Fibroblast of gingiva (primary cell): ENCODE measurements at places on chromosomes 4 and X.

- no peak for DNase-seq
These were observed 1217.0 kb upstream of the PRKX start for GRCh38 chrX:4930426-4930825.

DNA sequence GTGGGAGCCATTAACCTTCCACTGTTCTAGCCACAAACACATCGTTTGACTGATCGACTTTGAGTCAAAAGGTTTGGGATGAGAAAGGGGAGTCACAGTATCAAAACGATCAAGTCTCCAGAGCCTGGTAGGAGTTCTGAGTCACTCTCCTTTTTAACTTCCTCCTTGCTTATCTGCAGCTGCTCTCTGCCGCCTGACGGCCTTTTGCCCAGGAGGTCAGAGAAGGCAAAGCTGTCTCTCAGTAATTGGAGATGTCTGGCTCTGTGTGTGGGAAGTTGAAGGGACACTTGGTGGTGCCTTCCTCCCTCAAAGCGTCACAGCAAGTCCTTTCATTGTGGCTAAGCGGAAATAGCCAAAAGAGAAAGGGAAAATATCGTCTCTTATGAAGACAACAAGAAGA is 63.1 kb downstream of the ANOS1 start:
- no peak for DNase-seq

- DNase-seq: no peak
These were observed 87.2 kb upstream of the MCF2 start for GRCh38 chrX:139795196-139795595.

DNA sequence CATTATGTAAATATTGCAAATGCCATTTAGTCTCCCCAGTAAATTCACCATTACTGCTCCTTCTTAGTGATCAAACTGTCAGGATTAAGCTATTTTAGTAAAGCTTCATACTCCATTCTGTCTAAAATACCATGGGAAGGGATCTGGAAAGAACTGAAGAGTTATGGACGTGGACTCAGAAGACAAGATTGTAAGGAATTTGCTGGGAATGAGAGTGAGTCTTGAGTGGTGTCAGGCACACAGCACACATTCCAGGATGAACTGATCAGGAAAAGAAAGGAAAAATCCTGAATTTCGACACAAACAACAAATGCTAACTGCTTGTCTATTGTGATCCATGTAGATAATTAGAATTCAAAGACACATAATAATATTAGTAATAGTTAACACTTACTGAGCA is 311.0 kb downstream of the CENPC start:
- DNase-seq: no peak

GRCh38 chr4:184151988-184152485 is 65.6 kb downstream of the ENPP6 start:
- no peak for DNase-seq

- DNase-seq: no peak
These were observed 11.4 kb downstream of the ANK2 start for GRCh38 chr4:113060853-113061252.

- DNase-seq: peak; percentile 92
These were observed 12.6 kb downstream of the BCOR start for GRCh38 chrX:40085102-40085551.

GRCh38 chrX:23765449-23765848 is 17.5 kb upstream of the SAT1 start:
- DNase-seq: no peak

DNA sequence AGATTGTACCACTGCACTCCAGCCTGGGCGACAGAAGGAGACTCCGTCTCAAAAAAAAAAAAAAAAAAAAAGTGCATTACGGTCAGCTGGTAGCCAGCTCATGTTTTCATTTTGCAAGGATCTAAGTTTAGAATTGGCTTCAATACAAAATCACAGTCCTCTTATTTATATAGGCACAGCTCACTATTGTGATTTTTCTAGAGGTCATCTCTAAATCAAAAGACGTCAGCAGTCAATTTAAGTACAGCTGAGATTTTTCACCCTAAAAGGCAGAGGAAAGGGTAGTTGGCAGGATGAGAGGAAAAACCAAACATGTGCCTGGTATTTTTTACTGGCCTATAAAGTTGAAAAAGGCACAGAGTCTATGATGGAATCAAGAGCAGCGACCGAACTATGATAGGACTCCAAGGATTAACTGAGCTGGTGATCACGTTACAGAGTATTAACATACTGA is 30.8 kb downstream of the ASB5 start:
- peak; percentile 91 for DNase-seq

- no peak for DNase-seq
These were observed 47.3 kb downstream of the ARHGAP24 start for GRCh38 chr4:85522277-85522676.

DNA sequence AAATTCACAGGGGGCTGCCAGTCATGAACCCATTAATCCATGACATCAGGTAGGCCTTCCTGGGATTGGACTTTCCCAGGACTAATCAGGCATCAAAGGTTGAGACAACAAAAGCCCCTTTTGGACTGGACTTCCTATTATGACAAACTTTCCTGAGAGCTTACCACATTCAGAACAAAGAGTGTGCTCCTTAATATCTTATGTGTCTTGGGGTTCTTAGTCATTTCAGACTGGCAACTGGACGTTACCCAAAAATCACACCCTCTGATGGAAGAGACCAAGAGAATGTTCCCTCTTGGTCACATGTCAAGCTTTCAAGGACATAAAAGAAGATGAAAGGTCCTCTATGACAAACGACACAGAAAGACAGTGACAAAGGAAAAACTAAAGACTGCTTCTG is 31.6 kb upstream of the PPP1R2C start:
- DNase-seq: no peak

DNA sequence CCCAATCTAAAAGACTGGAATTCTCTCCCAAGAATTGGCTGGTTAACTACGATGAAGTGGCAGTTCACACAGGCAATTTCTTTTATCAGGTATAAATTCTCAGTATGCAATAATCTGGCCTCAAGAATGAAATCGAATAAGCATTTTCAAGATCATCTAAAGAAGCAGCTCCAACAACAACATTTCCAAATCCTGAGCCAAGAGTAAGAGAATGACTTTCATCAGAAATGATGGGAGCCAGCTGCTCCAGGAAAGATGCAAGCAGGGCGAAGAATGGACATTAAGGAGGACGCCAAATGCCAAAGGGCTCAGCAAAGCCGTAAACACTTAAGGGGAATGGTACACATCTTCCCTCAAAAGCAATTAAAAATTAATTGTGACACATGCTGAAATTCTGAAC is 12.0 kb downstream of the ADAMTS3 start:
- DNase-seq: no peak

DNA sequence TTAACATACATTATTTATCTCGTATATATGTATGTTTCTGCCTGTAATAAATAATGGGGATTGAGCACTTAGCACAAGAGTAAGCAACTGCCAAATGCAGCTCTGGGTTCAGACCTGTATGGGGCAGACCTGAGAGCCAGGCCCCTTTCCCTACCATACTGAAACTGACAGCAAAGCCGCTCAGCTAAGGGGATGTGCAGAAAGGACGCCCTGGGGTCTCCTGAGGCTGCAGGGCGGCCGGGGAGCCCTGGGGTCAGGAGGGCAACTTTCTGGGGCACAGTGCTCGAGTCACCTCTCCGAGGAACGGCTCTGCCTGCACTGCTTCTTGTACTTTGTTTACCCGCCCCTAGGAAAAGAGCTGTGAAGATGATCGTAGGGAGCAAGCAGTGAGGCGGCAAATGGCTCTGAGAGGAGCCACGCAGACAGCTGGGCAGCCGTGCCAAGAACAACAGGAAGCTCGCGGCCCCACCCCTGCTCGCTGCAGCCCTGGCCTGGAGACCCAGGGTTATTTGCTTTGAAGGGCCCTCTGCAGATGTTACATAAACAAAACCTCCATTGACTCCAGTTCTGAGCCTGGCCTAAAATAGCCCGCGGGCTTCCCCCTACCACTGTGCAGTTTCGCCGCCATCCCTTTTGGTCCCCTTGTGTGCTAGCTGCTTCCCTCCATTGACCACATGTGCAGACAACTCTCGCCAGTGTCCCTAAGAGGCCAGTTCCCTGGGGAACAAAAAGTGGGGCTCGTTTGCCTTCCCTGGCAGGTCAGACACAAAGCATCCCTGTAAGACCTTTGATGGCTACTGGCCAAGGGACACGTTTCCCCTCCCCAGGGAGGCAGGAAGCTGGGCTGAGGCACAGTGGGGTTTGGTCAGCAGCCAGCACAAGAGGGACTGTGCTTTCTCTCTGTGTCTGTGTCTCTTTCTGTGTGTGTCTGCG is 111.3 kb upstream of the LNX1 start:
- peak; percentile 82 for DNase-seq

DNA sequence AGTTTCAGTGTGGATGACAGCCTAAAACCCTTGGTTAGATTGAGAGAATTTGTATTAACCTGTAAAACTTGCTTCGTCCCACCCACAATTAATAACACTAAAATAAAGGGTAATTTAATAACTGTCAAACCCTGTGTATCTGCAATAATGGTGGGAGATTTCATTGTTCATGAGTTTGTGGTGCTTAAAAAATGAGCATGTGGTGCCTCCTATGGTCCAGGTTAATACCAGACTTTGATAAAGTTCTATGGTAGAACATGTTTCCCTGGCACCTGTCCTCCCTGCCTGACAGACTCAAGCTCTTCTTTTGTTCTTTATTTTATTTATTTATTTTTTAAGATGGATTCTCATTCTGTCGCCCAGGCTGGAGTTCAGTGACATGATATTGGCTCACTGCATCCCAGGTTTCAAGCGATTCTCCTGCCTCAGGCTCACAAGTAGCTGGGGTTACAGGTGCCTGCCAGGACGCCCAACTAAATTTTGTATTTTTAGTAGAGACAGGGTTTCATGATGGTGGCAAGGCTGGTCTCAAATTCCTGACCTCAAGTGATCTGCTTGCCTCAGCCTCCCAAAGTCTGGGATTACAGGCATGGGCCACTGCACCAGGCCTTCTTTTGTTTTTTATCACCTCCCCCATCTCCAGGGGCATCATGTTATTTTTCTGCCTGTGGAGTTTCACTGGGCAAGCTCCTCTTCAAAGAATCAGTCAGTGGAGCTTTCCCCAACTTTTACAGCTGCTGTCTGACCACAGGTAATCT is 289.2 kb downstream of the NR3C2 start:
- no peak for DNase-seq

DNA sequence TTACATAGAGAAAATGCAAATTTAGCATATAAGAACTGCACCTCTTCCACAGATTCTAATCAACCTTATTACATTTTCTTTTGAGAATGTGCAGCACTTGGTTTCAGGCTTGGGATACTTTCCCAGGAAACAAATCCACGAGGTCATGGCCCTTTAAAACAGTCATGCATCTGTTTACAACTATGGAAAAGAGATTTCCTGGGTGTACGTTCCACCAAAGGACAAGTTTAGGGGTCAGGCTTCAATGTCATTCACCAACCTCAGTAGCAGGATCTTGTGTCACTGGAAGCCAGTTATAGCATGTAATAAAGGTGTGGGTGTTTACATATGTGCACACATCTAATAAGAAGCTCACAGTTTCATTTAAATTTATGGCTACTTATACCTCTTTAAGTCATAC is 30.7 kb downstream of the EREG start:
- no peak for DNase-seq

GRCh38 chr4:182231080-182231479 is 12.1 kb upstream of the TENM3 start:
- DNase-seq: no peak

DNA sequence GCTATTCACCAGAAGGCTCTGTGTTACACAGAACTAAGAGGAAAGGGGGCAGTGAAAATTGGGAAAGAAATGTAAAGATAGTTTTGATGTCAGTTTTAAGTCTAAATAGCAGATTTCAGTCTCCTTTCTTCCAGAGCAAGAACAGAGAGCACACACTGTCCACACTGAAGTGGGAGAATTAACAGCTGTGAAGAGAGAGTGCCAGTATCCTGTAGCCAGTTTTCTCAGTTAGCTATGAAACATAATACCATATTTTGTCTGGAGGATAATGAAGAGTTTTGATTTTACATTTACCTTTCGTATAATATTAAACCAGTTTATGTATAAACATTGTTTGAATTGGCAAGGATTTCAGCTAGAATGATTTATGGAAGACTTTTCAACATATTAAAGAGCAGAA is 35.1 kb downstream of the FBXO8 start:
- DNase-seq: no peak

DNA sequence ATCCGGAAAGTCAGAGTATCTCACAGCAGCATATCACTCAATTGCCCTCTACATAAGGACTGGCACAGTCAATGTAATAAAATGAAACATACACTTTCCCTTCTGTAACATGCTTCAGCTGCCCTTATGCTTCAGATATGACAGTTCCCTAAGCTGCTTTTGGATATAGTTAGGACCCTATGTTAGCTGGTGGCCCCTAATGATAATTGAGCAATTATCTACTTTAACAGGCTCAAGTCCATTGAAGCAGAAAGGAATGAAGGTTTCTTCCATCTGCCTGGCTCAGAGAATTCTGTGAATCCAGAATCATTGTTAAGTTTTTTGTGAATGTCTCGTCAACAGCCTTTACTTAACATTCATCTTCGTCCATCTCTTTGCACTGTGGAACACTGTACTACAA is 951.2 kb upstream of the DIAPH2 start:
- DNase-seq: no peak

- DNase-seq: peak; percentile 96
These were observed 65.6 kb downstream of the RAB40A start for GRCh38 chrX:103453655-103454054.

DNA sequence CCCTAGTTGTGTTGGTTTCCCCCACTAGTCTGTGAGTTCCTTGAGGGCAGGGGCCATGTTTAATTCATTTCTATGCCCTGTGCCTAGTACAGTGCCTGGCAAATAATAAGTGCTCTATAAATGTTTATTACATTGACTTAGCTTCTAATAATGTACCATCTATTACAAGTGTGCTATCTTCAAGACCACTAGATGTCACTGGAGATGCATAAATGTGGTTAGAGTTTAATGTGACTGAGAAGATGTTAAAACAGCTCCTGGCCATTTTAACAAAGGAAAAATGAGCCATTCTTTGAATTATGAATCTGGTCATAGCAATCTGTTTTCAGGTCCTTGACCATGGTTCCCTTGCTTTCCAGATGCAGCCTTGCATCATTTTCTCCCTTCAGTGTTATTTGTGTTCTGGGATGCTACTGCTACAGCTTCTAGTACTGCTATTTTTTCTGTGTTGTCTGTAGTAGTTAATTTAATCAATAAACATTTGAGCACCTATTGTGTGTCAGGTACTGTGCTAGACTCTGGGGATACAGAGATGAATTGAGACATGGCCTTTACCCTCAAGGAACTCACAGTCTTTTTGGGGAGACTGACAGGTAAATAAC is 43.2 kb downstream of the SLC9A6 start:
- DNase-seq: peak; percentile 53

DNA sequence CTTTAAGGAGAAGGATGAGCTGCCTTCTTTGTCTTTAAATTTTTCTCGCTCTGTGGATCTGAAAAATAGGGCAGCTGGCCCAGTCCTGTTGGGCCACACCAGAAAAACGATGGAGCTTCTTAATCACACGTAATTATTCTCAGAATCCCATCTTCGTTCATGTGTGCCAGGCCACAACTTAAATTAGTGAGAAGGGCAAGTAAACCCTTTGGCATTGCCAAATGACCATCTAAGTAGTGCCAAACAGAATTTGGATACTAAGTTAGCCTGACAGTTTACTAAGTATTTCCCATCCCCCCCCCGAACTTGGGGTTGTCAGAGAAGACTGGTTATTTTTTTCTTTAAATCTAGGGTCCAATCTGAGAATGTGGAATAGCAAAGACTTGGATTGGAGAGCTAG is 62.0 kb downstream of the CASP3 start:
- no peak for DNase-seq

GRCh38 chr4:836003-836511 is 10.1 kb upstream of the CPLX1 start:
- no peak for DNase-seq
